ENCODE measurements at places on chromosomes 5 and 9.

DNA sequence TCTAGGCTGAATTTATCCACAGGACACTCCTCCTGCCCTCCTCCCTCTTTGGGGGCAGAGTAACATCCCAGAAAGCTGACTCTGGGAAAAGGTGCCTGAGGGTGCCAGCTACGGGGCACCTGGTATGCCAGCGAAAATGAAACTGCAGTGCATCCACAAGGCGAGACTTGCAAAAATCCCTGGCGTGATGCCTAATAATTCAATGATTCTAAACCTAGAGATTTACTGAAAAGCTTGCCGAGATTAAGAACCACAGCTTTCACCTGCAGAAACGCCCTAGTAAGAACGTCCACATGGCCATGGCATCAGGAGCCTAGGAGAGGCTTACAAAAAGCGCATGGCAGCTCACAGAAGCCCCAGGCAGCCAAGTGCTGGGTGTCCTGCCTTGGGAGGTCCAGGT is 20.9 kb downstream of the CCNJL start:
- no peak for DNase-seq

- DNase-seq: peak; percentile 38
Observed at GRCh38 chr5:40679148-40679912, 385 bp upstream of the PTGER4 start.

- no peak for DNase-seq
Observed at GRCh38 chr9:13395156-13395555, 115.7 kb upstream of the MPDZ start.

DNA sequence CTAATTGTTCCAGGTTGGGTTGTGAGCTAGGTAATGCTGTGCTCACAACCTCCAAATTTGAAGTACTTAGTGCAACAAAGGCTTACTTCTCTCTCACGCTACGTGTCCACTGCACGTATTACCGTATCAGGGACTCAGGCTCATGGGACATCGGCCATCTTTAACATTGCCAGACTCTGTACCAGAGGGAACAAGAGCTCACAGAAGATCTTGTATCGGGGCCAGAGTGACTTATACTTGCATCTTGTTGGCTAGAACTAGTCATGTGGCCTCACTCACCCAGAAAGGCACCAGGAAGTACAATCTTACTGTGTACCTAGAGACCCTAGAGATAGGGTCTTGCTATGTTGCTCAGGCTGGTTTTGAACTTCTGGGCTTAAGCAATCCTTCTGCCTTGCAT is 81.1 kb upstream of the KLF9 start:
- no peak for DNase-seq

DNA sequence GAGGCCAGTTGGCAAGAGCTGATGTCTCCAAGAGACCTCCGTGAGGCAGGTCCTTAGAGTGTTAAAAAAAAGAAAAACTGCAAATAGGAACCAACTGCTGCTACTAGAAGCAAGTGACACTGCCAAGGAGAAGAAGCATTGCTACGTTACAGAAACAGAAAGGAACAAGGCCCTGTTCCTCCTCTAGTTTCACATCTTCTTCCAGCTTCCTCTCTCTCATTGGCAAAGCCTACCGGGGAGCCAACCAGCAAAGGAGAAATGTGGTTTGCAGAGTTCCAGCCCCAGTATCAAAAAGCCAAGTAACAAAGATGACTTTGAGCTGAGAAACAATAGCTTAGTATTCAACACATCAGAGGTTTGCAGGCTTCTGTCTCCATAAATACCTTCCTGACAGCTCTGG is 145.9 kb downstream of the PRELID2 start:
- DNase-seq: no peak

GRCh38 chr9:109036744-109037680 is 23.7 kb upstream of the CTNNAL1 start:
- no peak for DNase-seq

- DNase-seq: no peak
Observed at GRCh38 chr9:75834878-75835277, 55.6 kb upstream of the PCSK5 start.

Data from NCI-H1436 (cell line).